ENCODE measurements at places on chromosomes 5 and 9.

- no peak for DNase-seq
These were observed 1.5 kb upstream of the NSMF start for GRCh38 chr9:137460363-137461315.

DNA sequence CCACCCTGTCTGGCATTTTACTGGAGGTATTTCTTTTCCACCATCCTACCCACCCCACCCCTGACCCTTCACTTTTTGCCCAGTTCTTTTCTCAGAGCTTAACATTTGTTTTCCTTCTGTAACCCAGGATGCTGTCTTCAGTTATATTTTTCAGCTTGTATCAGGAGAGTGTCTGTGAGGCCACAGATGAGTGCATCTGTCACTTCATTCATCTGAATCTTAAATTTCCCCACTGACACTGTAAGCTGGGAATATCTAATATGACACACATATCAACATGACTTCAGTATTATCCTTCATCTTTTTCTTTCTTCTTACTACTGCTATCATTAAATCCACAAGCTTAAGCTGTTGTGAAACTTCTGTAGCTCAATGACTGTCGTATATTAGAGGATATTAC lies 4.9 kb downstream of the MARCHF3 start:
- DNase-seq = no peak

GRCh38 chr5:158039911-158040347 lies 181.0 kb upstream of the CLINT1 start:
- no peak for DNase-seq

- no peak for DNase-seq
These were observed 24.7 kb downstream of the GOLGA2 start for GRCh38 chr9:128250839-128251731.
